ENCODE measurements at places on chromosomes 6 and 20.

DNA sequence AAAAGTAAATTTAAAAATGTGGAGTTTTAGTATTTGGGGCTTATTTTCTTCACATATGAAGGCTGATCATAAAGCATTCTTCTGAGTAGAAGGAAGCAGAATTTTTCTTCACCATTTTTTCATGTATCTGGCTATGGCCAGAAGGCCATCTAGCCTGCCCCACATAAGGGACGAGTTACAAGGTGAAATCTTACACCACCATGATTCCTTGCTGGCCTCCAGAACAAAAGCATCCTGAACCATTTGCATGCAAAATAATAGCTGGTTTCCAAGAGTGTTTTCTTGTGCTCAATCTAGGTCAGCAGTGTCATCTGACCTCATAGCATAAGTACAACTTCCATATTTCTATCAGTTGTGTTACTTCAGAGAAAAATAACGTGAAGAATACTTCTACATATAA, 93.1 kb downstream of the BMP5 start:
- ATAC-seq: no peak

GRCh38 chr6:122947355-122947754, 48.7 kb upstream of the CLVS2 start:
- ATAC-seq: no peak

GRCh38 chr6:44180886-44181285, 22.3 kb downstream of the CAPN11 start:
- ATAC-seq: peak; percentile 26

DNA sequence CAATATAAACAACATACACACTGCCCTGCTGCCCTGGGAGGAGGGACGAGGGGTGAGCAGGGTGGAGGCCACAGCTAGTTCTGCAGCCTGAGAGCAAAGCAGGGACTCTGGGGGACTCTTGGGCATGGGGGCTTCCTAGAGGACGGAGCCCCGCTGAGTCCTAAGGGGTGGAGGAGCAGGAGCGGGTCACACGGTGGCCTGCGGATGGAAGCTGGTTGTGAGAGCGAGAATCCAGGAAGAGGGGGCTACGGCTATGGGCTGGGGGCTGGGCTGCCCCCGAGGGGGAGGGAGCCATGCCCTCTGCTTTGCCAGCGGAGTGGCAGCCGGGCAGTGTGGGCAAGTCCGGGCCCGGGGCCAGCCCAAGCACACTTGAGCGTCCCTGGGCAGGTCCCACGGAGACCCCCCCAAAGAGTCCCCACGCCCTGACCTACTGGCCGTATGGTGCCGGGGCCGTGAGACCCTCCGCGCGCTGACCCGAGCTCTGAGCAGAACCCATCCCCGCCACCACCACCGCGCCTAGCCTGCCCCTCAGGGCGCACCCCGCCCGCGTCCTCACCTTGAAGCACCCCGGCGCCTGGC, 369 bp downstream of the ADAM33 start:
- ATAC-seq: no peak

DNA sequence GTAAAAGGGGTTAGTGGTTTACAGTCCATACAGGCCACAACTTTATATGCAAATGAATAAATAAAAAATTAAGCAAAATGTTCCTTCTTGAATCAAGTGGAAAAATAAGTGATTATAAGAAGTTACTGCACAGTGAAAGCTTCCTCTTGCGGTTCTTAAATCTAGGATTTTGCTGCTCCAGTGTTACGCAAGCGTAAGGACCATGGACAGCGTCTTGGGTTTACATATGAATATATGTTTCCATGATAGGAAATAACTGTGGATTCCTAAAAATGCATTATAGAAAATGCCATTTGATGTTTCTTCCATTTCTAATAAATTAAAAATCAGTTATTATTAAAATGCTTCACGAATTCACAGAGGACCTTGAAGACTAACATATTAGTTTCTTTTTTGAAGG, 176.6 kb upstream of the POU3F2 start:
- ATAC-seq: no peak

- ATAC-seq: no peak
Measured at GRCh38 chr6:27267857-27268434, 20.4 kb downstream of the PRSS16 start.

DNA sequence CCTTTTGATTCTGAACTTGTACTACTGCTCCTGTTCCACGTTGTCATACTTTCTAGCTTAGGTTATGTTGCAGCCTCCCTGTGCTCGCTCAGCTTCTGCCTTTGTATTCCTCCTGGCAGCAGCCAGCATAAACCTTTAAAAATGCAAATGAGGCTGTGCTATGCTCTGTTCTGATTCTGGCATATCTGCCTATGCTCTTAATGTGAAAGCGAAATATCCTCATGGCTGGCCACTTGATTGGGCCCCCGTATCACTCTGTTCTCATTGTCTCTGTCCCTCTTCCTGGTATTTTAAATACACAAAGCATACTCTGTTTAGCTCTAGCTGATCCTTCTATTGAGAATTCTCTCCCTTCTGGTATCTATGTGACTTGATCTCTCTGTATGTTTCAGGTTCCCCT, 139.0 kb downstream of the JARID2 start:
- no peak for ATAC-seq

DNA sequence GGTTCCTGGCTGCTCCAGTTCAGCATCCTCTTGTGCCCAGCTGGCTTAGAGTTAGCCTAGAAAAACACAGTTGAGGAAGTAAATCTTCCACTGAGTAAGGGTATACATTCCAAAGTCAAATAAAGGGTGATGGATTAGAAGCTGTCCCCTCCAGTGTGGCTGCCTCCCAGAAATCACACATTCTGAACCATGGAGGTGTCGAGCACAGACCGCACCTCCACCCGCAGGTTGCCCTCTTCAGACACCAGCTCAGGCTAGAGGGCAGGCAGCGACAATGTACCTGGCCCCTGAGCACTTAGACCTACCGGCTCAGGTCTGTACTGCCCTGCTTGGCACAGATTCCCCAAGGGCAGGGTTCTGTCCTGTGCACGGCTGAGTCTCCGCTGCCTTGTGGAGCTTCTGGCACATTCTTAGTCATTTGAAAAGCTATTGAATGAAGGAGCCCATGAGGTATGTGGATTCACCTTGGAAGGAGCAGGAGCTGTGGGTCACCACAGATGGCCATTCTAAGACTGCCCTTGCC, 118.1 kb downstream of the FAM120B start:
- no peak for ATAC-seq

- no peak for ATAC-seq
Measured at GRCh38 chr6:13261464-13261994, 66.8 kb downstream of the TBC1D7 start.

DNA sequence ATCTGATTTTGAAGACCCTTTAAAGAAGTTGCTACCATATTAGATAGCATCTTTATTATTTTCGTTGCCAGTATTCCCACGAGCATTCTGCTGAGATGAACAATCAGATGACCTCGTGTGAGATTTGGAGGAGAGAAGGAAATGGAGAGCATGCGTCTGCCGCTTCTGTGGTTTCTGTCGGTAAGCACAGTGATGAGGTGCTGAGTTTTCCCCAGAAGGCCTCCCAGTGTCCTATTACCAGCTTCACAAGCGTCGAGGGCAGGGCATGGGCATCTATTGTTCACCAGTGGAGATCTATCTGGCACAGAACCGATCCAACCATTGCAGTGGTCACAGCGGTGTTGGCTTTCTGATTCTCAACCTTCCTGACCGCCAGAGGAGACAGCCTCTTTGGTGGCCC, 29.4 kb downstream of the TRAF3IP2 start:
- ATAC-seq: no peak

- ATAC-seq: peak; percentile 65
Measured at GRCh38 chr6:16130932-16131387, 2.1 kb downstream of the MYLIP start.

- peak; percentile 78 for ATAC-seq
Measured at GRCh38 chr6:155154158-155154830, 109.5 kb upstream of the CLDN20 start.

- ATAC-seq: no peak
Measured at GRCh38 chr6:125670568-125670967, 78.9 kb upstream of the HEY2 start.

DNA sequence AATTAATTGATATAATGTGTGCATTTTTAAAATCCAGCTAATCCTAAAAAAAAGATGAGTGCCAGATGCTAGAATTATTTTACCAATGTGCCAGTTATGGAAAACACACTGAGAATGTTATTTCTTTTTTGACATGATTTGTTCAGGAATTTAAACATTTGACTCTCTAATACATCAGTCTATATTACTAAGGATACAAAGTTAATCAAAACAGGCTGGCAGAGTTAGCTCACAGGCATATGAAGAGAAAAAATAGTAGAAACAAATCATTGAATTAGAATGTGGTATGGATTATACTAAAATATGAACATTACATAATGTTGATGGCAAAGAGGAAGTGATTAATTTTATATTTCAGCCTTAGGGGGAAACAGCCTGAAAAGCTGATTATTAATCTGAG, 368.3 kb upstream of the GJE1 start:
- ATAC-seq: no peak

DNA sequence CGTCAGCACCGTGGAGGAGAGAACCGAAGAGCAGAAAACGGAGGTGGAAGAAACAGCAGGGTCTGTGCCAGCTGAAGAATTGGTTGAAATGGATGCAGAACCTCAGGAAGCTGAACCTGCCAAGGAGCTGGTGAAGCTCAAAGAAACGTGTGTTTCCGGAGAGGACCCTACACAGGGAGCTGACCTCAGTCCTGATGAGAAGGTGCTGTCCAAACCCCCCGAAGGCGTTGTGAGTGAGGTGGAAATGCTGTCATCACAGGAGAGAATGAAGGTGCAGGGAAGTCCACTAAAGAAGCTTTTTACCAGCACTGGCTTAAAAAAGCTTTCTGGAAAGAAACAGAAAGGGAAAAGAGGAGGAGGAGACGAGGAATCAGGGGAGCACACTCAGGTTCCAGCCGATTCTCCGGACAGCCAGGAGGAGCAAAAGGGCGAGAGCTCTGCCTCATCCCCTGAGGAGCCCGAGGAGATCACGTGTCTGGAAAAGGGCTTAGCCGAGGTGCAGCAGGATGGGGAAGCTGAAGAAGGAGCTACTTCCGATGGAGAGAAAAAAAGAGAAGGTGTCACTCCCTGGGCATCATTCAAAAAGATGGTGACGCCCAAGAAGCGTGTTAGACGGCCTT, 41.6 kb downstream of the ZBTB2 start:
- no peak for ATAC-seq

- ATAC-seq: no peak
Measured at GRCh38 chr6:22363166-22363713, 66.4 kb upstream of the PRL start.

- no peak for ATAC-seq
Measured at GRCh38 chr6:102619585-102619984, 1226.1 kb downstream of the GRIK2 start.

DNA sequence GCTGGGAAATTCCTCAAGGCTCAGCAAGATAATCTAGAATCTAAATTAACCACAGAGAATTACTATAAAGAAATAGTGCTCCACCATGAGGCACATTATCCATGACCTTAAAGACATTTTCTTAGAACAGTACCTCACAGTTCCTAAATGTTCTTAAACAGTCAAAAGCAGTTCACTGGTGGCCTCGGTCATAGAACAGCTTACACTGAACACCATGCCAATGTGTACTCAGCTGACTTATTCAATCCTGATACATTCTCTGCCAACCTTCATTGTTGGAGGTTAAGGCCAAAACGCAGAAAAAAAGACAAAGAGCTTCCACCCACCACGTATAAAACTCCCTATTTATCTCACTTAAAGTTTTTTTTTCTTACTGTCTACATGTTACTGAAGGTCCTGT, 21.8 kb upstream of the TMEM170B start:
- ATAC-seq: no peak

DNA sequence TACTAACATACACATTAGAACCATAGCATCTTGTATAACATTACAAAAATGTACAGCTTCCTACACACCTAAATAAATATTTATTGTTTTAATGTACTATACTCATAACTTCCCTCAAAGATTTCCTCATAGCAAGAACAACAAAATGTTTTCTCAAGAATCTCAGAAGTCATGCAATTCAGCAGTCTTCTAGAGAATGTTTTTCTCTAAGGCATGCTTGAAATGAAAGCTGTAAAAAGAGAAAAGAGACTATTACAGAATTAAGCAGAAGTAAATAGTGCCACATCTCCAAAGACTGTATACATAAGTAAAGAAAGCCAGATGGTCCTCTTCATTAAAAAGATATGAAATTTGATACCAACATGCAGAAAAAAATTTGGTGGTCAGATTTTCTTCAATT, 672.2 kb downstream of the EPM2A start:
- no peak for ATAC-seq

- no peak for ATAC-seq
Measured at GRCh38 chr6:13553646-13554045, 20.8 kb upstream of the SIRT5 start.

DNA sequence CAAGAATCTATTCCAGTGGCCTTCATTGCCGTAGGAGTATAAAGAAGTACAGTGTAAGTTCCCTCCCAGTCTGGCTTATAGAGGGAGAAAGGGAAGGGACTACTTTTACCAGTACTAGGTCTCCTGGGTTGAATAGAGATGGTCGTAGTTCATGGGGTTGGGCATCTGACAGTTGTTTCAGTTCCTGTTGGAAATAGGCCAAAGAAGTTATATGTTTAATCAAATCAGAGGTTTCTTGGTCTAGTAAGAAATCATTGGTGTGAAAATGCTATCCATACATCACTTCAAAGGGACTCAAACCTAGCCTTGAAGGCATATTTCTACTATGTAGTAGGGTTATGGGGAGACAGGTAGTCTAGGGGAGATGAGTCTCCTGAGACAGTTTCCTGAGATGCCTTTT, 45.6 kb upstream of the MAN1A1 start:
- no peak for ATAC-seq

DNA sequence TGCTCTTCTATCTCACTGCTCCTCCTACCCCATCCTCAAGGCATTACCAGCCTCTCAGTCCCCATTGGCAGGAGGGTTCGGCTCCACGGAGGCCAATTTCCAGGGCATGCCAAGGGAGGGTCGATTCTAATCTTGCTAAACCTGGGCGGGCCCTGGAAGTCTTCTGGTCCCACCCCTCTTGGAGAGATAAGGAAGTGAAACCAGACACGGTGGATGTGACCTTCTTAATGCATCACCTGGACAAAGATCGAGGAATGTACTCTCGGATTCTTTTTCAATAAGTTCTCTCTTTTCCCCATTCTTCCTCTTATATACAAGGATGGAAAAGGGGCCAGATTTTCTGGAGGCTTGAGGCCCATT, 112.2 kb upstream of the ARMC2 start:
- no peak for ATAC-seq

DNA sequence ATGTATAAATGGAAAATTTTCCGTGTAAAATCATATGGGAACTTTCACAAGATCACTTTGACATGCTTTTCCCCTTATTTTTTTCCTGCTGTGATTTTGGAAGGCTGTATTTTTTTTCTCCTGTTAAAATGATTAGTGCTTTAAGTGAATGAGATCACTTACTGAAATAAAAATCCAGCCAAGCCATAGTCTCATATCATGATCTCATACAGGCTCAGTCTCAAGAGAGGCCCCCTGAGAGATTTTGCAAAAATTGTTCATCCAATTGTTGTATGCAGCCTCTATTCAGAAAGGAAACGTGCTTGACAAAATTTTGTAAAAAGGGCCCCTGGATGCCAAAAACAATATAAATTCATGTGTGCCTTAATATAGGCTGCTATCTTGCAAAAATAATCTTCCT, 528.2 kb downstream of the HDGFL1 start:
- ATAC-seq: no peak
